ENCODE measurements at places on chromosomes 16 and 17. TPM values are rescaled to one million over a fixed set of nuclear protein-coding genes. Genes with fewer than 3 reads are reported as not detected.

DNA sequence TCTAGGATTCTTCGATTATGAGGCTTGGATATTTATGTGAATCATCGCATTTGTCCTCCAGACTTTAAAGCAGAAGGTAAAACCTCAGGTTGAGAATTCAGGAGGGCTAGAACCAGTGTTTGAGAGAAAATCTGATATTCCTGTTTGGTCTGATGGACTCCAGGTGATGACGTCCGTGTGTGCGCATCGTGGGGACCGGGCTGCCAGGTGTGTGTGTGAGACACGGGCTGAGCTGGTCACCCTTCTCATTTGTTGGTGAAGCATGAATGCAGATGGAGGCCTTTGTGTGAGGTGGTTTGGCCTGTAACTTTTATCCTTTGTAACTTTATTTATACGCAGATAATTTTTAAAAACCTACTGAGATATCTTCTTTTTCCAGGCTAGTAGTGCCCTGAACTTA lies 42.8 kb downstream of the ZNF750 start:
- no peak for DNase-seq

The SSTR5 gene
- not detected for total RNA-seq

The HIC1 gene
- total RNA-seq: 0.37 TPM

- DNase-seq: no peak
Observed at GRCh38 chr16:17942067-17942466, 394.5 kb downstream of the NPIPA8 start.

DNA sequence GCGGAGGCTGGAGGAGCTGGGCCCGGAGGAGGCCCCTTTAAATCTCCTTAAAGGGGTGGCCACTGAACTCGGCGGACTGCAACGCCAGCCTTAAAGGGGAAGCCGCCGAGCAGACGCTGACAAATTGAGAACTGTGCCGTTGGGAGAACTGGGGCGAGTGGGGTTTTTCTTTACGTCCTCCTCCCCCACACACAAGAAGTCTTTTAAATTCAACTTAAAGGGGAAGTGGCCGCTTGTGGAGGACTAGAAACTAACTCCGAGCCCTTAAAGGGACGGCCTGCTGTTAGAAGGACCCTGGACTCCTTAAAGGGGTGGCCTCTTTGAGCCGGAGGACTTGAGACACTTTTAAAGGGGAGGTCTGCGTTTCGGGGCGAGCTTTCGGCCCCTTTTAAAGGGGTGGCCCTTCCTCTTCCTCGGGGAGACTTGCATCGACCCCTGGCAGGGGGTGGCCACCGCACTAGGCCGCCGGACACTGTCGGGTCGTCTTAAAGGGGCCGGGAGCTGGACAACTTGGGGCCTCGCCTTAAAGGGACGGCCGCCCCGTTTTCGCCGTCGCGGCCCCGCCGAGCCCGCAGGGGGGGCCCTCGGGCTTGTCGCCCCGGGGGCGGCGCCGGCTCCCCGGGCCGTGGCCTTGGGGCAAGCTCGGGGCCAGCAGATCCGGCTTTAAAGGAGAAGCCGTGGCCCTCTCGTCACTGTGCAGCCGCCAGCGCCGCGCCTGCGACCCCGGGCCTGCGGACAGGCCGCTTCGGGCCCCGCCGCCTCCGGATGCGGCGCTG lies 688 bp downstream of the FBRS start:
- no peak for DNase-seq

GRCh38 chr16:4937782-4938682 lies 1.1 kb upstream of the PPL start:
- no peak for DNase-seq

- no peak for DNase-seq
Observed at GRCh38 chr17:2815781-2816185, 19.5 kb downstream of the RAP1GAP2 start.

DNA sequence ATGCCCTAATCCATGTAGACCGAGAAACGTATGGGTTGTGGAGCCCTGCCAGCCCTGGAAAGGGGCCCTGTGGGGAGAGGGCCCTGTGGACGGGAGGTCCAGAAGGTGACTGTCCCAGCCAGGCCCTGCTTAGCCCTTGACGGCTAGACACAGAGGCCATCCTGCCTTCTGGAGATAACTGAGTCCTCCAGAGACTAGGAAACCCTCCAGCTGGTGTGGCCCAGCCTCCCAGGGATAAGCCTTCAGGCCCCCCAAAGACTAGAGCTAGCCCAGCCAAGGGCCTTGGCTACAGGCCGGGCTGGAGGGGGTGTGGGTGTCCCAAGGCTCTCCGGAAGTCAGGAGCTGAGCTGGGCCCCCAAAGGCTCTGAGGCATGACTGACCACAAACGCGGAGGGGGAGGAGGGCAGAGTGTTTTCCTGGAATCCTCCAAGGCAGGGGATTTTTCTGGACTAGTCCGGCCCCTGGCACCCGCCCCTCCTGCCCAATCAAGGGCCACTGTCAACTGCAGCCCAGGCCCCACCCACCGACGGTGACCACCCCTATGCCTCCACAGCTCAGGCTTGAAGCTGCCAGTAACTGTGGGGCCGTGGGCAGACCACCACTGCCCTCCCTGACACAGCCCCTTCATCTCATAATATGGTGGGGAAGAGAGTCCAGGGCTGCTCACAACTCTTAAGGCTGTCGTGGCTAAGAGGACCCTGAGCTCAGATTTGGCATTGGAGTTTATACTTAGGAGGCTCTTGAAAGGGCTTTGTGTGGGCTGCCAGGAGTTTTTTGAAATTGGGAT lies 885 bp upstream of the VASN start:
- no peak for DNase-seq

All from neural crest cell (in vitro differentiated cells).